Dermis blood vessel endothelial cell (primary cell): ENCODE measurements at places on chromosomes 2 and 18.

- DNase-seq, result no peak
Observed at GRCh38 chr2:137173463-137173862, 408.1 kb downstream of the THSD7B start.

GRCh38 chr2:38719706-38720105 lies 31.5 kb downstream of the SRSF7 start:
- no peak for DNase-seq

DNA sequence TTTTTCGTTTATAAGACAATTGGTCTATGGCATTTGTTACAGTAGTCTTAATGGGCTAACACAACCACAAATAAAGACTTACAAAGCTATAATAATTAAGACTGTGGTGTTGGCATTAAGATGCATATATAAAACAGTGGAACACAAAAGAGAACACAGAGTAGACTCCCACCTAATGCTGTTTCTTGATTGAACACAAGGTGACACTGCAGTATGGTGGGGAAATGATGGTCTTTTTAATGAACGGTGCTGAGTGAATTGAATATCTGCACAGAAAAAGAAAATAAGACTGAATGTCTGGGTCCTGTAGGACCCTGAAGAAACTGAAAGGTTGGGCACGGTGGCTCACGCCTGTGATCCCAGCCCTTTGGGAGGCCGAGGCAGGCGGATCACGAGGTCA lies 1136.6 kb upstream of the NXPH2 start:
- peak; percentile 7 for DNase-seq

DNA sequence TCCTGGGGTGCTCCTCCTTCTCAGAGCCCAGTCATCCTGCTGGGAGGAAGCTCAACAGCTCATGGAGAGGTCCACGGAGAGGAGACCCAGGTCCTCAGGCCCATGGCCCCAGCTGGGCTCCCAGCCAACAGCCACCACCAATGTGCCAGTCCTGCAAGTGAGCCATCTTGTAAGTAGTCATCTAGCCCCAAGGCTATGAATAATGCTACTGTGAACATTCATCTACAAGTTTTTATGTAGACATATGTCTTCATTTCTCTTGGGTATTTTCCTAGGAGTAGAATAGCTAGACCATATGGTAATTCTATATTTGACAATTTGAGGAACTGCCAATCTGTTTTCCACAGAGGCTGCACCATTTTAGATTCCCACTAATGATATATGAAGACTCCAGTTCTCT lies 166.1 kb downstream of the MTCL1 start:
- DNase-seq, result no peak

DNA sequence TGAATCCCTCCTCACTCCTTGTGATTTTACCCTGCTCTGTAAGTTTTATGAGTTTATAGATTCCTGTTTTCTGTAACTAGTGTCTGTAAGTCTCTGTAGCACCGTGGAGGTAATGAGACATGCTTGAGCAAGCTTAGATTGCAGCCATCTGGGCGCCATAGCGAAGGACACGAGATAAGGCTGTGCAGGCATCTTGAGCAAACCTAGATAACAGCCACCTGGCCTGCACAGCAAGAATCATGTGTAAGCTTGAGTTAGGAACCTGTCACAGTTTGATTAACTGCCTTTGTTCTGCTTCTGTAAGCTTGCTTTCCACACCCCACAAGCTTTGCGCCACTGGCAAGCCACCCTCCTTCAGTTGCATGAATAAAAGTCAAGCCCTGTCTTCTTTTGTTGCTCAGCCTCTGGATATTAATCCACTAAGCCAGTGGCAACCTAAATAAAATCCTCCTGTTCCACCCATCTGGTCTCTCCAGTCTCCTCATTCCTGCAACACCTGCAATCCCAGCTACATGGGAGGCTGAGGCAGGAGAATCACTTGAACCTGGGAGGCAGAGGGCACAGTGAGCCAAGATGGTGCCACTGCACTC lies 270.6 kb upstream of the RGPD4 start:
- no peak for DNase-seq

DNA sequence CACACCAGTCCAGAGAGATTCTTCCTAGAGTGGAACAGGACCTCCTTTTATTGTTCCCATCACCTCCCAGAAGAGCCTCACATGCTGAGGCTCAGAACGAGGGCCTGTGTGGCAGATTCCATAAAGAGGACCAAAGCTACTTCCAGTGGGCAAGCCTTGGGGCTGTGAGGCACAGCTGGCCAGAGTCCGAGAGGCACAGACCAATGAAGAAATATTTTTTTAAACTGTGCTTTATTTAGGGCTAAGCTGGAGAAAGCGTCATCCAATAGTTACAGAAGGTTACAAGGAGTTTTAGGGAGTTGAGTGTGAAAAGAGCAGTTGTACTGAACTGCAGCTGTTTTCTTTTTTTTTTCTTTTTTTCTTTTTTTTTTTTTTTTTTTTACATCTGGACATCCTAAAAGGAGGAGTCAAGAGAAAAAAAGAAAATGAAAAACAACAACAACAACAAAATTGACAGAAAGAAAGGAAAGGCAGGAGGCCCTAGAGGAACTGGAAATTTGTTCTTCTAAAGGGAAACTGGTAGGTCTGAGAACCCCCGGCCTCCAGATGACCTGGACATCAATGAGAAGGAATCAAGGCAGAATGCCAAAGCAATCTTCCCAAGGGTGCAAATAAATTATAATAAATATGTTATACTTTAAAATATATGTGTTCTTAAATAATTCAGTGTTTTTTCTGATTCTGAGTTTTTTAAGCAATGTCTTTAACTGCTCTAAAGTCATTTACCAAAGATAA lies 322.6 kb downstream of the CELF4 start:
- DNase-seq, result no peak

DNA sequence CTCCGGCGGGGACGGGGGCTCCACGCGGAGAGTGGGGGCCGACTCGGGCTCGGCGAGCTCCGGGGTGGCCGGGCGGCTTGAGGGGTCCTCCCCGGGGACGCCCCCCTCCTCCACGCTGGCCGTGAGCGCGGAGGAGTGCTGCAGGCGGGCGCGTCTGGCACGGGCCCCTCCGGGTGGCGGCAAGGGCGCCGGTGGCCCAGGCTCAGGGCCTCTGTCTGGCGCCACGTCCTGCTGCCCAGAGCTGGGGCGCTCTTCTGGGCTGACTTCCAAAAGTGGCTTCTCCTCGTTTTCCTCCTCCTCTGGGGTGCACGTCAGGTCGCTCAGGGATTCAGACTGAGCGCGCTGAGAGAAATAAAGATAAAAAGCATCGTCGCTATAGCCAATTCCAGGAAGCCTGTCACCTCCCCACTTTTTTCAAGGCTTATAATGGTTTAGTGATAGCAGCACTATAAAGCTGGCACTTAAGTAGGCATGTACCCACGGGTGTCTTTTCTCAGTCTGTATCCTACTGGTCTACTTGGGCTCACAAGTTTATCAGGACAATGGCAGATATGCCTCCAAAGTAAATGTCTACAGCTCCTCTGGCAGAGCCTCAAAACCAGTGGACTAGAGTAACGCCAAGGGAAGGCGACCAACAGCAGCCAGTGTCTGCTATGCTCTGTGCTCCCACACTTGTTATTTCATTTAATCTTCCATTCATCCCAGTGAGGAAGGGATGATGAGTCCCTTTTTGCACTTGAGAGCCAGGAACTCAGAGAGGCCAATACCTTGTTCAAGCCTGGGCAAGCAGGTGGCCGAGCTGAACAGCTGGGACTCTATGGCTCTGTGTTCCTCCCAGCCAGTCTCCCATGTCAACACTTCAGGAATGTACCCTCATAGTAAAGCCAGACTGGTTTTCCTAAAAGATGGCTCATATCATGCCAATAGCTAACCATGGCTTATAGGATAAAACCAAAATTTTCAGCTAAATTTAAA lies 92.6 kb upstream of the MGAT4A start:
- no peak for DNase-seq

DNA sequence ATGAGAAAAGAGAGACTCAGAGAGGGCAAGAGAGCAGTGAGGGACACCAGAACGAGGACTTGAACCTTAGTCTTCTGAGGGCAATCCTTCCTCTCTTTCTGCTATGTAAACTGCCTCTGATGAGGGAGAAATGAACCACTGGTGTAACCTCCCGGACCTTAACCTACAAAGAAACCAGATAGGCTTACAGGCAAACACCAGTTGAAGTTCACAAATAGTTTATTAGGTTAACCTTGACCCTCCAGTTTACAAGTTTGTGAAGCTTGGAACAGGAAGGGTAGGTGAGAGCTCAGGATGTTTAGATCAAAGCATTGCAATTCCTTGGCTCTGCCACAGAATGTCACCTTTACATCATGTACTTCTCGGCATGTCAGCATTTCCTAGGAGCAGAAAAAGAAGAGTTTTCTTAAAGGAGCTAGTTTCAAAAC lies 486.4 kb upstream of the SPRED2 start:
- no peak for DNase-seq

DNA sequence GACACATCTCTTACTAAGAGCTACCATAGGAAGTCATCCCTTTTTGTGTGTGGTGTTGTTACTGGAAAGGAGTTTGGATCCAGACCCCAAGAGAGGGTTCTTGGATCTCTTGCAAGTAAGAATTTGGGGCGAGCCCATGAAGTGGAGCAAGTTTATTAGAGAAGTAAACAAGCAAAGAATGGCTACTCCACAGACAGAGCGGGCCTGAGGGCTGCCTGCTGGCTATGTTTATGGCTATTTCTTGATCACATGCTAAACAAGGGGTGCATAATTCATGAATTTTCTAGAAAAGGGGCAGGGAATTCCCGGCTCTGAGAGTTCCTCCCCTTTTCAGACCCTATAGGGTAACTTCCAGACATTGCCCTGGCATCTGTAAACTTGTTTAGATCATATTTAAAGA lies 30.6 kb upstream of the PXDN start:
- DNase-seq, result no peak

DNA sequence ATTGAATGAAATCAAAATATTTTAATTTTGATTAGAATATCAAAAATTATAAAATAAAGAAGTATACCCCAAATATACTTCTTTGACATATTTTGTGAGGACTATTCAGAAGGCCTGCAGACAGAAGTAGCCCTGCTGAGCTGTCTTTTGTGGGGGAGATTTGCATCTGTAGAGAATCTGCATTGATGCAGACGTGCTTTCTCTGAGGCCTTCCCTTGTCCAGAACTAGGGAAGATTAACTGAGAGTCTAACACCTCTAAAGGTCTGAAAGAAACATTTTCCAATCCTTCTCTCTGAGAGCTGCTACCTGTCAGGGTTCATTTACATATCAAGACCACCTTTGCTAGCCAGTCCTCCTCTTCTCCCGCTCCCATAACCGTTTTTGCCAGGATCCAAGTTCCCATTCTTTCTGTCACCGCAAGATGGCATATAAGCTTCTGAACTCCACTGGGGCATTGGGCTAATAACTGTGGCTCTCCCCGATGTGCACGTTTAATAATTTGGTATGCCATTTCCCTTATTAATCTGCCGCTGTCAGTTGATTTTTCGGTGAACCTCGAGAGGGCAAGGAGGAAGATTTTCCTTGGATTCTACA lies 510.4 kb upstream of the CNTNAP5 start:
- DNase-seq, result no peak

DNA sequence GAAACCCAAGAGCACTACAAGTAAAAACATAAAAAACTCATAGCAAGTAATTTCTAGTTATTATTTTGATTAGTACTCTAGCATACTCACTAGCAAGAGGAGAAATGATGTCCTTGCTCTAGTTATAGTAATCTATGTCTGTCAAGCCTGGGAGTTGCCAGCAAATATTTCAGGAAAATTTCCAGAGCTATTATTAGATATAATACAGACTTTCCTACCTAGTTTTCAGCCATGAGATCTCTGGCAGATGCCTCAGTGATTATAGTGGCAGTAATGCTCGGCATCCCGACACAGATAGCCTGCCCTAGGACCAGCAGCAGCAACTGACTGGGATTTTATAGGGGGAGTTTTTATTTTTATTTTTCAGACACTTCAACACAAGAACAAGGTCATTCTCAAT lies 224.4 kb downstream of the ZNF385B start:
- DNase-seq, result no peak

- DNase-seq, result peak; percentile 64
Observed at GRCh38 chr2:235545339-235546150, 51.7 kb downstream of the AGAP1 start.

GRCh38 chr2:172098650-172099471 lies 3.8 kb downstream of the DLX2 start:
- DNase-seq, result peak; percentile 58

GRCh38 chr2:177207101-177207500 lies 5.5 kb upstream of the HNRNPA3 start:
- DNase-seq, result no peak

GRCh38 chr2:46239175-46239846 lies 57.9 kb upstream of the EPAS1 start:
- no peak for DNase-seq

DNA sequence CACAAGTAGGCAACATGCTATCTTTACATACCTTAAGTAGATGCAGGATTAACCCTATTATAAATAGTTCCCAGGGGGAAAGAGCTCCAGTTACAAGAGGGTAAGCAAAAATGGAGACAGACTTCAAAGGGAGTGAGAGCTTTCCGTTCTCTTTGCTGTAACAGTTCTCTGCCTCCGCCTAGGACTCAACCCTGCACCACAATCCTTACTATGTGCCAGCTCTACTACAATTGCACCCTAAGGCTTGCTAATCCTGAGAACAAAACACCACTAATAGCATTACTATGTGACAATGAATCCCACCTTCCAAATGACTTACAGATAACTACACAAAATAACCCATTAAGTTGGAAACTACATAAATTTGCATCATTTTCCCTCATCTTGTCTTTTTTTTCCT lies 7.7 kb downstream of the ZBTB14 start:
- no peak for DNase-seq

DNA sequence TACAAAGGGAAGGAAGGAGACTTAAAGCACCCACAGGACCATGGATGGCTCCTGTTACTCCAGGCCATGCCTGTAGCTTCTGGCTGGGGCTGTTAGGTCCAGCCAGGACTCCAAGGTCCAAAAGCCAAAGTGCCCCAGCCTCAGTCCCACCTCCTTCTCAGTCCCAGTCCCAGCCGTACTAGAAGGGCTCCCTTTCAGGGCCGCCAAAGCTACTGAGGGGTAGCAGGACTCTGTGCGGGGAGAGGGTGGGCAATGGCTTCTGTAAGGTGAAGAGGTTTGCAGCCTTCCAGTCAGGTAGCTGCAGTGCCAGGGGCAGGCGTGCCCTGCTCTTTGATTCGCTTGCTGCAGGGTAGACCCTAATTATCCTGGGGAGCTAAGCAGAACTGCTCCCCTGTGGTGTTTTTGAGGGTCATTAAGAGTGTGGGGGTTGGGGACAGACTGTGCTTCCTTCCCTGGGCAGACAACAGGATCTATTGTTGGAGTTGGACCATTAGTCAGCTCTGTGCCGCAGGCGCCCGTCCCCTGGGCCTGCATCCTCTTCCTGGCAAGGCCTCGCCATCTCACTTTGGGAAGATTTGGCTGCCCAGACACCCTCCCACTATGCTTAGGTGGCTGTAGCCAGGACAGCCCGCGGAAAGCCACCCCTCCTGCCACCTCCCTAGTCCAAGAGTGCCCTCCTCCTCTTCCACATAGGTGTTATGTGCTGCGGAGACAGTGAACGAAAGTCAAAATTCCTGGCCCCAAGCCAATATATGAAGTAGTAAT lies 118.8 kb downstream of the ZBTB7C start:
- no peak for DNase-seq

GRCh38 chr2:842151-842803 lies 108.4 kb upstream of the SNTG2 start:
- no peak for DNase-seq

- no peak for DNase-seq
Observed at GRCh38 chr2:128375454-128375853, 56.8 kb upstream of the HS6ST1 start.
